Activated CD8-positive, alpha-beta T cell treated with anti-CD3 and anti-CD28 coated beads for 36 hours (primary cell): ENCODE measurements at places on chromosomes 6 and 20.

GRCh38 chr20:17925141-17925939 lies 43.3 kb downstream of the SNX5 start:
- H3K27me3 ChIP-seq = peaks cover 3% of the 10 kb centered on the region
- H3K27ac ChIP-seq = no peak overlapping the region
- no peak for DNase-seq
- H3K4me1 ChIP-seq = no peaks in the 10 kb centered on the region
- no peak overlapping the region for H3K4me3 ChIP-seq
- no peaks in the 10 kb centered on the region for H3K36me3 ChIP-seq

- H3K4me3 ChIP-seq = no peak overlapping the region
- H3K36me3 ChIP-seq = no peaks in the 10 kb centered on the region
- peaks cover 22% of the 10 kb centered on the region for H3K27me3 ChIP-seq
Measured at GRCh38 chr6:25685251-25685650, 33.2 kb downstream of the SCGN start.

DNA sequence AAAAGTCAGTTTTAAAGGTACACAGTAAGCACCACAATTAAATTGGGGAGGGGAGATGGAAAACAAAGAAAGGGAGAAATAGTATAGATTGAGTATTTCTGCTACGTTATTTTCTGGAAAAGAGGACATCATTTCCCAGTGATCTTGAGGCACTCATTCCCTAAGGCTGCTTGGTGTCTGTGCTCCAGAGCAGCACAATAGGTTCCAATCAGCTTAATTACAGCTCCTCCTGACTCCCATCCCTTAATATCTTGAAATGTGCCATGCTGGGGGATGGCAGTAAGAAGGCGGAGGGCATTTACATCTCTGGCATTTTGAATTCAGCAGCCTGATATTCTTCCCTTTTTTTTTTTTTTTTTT lies 39.5 kb upstream of the BEND3 start:
- no peaks in the 10 kb centered on the region for H3K36me3 ChIP-seq
- H3K4me3 ChIP-seq = no peak overlapping the region
- no peaks in the 10 kb centered on the region for H3K27me3 ChIP-seq
- no peaks in the 10 kb centered on the region for H3K4me1 ChIP-seq

DNA sequence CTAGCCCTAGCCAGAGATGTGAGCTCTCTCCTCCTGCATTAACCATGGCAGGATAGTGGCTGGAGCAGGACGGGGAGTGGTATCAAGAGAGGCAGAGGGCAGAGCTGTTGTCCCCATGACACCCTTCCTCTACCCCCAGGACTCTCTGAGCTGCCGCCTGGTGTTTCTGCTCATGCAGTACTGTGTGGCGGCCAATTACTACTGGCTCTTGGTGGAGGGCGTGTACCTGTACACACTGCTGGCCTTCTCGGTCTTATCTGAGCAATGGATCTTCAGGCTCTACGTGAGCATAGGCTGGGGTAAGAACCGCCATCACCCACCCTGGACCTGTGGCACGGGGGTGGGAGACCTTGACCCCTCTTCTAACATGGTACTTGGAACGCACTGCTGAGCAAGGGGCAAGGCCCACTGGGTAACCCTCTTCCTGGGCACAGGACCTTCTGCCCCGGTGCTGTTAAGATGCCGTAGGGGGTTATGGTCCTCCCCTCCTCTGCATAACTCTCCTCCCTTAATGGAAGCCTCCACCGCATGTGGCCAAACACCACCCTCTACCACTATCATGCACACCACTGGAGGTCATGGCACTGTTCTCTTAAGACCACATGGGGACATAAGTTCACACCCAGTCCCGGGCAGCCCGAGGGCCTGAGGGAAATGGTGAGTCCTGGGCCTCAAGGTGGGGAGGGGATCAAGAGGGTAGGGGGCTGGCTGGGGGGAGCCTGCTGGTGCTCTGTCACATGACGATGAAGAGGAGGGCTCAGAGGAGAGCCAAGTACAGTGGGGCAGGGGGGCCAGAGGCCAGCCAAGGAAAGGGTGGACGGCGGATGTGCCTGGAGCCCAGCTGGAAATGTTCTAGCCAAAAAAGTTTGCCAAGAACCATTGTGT lies 25.1 kb downstream of the GLP1R start:
- H3K36me3 ChIP-seq = no peaks in the 10 kb centered on the region
- H3K27ac ChIP-seq = no peak overlapping the region
- no peak for DNase-seq
- no peak overlapping the region for H3K4me3 ChIP-seq

- DNase-seq = no peak
- H3K27ac ChIP-seq = no peak overlapping the region
- no peaks in the 10 kb centered on the region for H3K4me1 ChIP-seq
- H3K4me3 ChIP-seq = no peak overlapping the region
- H3K36me3 ChIP-seq = no peaks in the 10 kb centered on the region
Measured at GRCh38 chr6:67300430-67301040, 1334.5 kb upstream of the ADGRB3 start.

GRCh38 chr20:725491-725890 lies 42.8 kb downstream of the SLC52A3 start:
- H3K36me3 ChIP-seq = no peaks in the 10 kb centered on the region
- peaks cover 4% of the 10 kb centered on the region for H3K4me1 ChIP-seq
- DNase-seq = no peak
- H3K4me3 ChIP-seq = no peak overlapping the region

GRCh38 chr6:109313139-109313538 lies 69.1 kb downstream of the CD164 start:
- H3K4me1 ChIP-seq = peaks cover 1% of the 10 kb centered on the region
- H3K4me3 ChIP-seq = no peak overlapping the region
- H3K27me3 ChIP-seq = no peaks in the 10 kb centered on the region
- no peak for DNase-seq
- no peaks in the 10 kb centered on the region for H3K36me3 ChIP-seq
